ENCODE measurements at places on chromosomes 5 and 9.

DNA sequence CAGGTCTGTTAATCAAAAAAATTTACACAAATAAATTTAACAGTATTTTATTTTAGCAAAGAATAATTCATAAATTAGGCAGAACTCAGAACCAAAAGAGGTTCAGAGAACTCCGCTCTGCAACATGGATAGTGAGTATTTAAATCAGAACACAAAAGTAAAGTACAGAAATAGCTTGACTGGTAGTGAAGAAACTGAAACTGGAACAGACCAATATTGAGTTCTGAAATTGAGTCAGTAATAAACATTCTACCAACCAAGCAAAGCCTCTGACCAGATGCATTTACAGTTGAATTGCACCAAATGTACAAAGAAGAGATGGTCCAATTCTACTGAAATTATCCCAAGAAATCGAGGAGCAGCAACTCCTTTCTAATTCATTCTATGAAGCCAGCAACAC lies 1542.8 kb downstream of the EFNA5 start:
- no peak for DNase-seq

DNA sequence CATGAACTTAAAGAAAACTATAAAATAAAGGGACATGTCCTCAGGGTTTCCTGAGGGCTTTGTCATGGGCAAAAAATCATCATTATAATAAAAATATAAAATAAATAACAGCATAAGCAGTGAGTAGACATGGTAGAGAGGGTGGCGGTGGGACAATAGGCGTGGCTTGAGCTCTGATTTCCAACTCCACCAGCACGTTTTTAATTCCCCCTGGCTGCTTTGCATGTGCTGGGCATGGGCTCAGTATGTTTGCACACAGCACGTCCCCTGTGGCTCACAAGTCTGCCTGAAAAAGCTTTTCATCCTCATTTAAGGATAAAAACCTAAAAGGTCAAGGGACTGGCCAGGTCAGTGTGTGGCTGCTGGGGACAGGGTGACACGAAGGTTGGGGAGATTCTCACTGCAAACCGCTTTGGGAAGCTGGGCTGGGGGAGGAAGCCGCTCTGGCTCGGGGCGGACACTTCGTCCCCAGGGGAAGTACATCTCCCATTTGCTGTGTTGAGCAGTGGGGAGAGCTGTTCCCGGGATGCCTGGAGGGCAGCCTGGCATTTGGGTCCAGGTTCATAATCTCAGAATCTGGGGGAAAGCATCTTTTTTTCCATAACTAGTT lies 32.6 kb downstream of the NKX2-5 start:
- no peak for DNase-seq

DNA sequence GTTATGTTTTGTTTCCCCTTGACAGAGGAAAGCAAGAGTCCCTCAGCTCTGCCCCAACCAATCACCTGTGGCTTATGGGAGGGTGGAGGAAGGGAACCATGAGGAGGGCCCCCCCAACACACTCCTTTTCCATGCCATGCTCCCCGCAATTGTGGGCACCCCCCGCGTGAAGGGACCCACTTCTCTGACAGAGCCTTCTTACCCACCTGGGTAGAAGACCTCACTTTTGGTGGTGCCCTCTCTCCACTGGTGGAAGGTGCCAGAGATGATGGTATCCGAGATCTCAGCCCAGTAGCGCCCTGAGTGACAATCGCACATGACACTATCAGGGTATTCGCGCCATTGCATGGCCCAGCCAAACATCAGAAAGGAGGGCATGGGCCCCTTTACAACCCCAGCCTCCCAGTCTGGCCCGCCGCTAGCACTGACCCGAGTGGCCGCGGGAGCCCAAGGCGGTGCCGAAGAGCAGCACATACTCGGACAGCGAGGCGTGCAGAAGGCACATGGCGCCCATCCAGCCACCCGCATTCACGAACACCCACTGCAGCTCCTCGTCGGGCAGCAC lies 714 bp downstream of the SIGMAR1 start:
- DNase-seq = no peak

DNA sequence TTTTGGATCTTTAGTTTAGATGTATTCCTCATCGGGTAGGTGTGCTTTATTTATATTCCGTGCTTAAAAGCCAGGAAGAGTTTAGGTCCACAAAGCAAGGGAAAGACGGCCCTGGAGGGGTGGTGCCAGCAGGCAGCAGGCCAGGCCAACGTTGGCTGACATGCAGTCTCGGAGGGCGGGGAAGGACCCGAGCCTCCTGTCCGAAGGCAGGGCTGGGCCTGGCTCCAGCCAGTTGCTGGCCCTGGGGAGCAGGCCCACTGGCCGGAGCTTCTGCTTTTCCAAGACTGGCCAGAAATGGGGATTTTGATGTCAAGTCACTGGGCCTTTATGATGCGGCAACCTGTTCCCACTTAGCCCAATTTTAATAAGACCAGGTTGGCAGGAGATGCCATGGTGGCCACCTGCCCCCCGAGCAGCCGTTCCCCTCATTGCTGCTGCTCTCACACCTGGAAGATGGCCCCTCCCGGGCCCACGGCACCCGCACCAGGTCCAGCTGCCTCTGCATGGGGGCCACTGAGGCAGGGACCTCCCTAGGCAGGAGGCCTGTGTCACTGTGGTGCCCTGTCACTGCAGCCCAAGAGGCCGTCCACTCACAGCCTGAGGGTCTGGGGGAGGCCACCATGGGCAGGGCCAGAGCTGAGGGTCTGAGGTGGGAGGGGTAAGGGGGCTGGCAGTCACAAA lies 23.2 kb downstream of the LPCAT1 start:
- no peak for DNase-seq

DNA sequence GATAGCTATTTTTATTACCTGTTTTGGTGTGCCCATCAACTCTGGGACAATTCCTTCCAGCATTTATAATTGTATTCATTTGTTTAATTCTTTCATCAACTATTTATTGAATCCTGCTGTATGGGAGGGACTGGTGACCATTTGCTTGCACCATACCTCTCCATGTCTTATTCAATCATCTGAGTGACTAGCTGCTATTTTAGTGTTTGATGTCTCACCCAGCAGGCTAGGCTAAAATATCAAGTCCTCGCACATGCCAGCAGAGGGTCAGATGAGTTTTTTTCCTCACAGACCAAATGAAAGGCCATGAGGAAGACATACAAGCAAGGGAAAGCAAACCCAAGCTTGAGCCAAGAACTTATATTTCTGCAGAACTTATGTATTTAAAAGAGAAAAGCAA lies 63.9 kb downstream of the CETN3 start:
- DNase-seq = no peak

DNA sequence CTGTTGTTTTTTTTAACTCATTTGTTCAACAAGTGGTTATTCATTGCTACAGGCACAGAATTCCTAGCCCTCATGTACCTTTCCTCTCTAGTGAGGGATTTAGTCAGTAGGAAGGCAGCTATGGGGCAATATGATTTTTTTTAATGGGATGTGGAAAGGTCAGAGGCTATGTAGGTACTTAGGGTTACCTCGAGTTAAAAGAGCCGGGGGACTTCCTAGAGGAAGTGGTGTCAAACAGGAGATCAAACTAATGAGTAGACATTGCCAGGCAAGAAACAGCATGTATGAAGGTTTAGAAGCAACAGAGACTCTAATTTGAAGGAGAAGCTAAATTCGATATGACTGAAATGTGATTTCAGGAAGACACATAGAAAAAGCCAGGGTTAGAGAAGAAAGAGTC lies 50.7 kb downstream of the ITGA2 start:
- DNase-seq = no peak
